ENCODE measurements at places on chromosomes 2 and 18.

DNA sequence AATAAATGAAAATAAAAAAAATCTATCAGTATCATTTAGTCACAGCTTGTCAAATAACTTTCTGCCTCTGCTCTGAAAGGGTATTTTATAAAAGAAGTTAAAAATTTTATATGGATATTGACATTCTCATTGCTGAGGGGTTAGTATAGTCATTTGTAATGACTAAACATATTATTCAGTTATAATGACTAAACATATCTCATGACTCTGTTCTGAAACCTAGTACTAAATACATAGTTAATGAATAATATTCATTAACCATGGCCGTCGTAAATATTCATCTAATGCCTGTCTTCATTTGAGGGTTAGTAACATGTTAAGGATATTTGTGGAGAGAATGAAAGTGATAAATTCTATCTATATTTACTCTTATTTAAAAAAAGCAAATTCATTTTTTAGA, 69.1 kb upstream of the MAP4K3 start:
- no peak for DNase-seq

- no peak for DNase-seq
Measured at GRCh38 chr18:64850791-64851190, 701.9 kb upstream of the LINC00305 start.

DNA sequence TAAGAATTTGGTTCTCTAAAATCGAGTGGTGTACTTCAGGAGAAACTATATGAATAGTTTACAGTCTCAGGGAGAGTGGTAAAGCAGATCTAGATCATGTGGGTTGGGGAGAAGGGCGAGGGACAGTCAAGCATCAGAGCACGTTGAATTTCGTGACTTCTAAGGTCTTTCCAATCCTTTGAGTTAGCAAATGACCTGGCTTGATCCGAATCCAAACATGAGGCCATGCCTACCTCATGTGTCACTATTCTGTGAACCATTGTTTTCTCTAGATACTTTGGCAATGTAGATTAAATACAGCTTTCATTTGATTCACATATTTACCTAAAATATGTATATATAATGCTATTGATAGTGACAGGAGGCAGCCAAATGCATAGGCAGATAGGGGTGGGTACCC, 674.9 kb downstream of the NYAP2 start:
- DNase-seq: no peak

GRCh38 chr2:13916066-13916465, 716.5 kb upstream of the LRATD1 start:
- DNase-seq: no peak

GRCh38 chr2:212146416-212146815, 392.2 kb downstream of the ERBB4 start:
- DNase-seq: no peak

- DNase-seq: no peak
Measured at GRCh38 chr18:49001587-49001986, 50.8 kb upstream of the SMAD7 start.

DNA sequence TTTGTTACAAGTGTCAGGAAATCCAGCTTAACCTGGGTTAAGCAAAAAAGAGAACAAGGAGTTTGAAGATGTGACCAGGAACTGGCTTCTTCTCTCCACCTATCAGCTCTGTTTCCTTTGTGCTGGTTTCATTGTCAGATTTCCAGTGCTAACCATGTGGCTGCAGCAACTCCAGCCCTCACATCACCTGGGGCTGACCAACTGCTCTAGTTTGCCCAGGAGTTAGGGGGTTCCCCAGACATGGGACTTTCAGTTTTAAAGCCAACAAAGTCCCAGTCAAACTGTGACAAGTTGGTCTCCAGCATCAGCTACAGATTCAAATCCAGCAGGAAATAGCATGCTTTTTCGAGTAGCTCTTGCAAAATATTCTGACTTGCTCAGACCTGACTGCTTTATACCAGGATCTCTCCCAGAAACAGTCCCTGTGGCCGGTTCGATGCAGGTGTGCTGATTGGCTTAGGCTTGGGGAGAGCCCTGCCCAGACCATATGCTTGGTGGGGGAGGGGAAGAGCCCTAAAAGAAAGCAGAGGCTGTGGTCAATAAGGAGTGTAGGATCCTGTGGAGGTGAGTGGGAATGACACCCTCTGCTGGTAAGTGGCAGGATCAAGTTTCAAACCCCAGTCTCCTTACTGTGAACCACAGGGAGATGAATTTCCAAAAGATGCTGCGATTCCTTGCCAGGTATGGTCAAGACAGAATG, 49.5 kb downstream of the KCNE4 start:
- no peak for DNase-seq

GRCh38 chr2:73264783-73265182, 19.5 kb downstream of the FBXO41 start:
- no peak for DNase-seq

DNA sequence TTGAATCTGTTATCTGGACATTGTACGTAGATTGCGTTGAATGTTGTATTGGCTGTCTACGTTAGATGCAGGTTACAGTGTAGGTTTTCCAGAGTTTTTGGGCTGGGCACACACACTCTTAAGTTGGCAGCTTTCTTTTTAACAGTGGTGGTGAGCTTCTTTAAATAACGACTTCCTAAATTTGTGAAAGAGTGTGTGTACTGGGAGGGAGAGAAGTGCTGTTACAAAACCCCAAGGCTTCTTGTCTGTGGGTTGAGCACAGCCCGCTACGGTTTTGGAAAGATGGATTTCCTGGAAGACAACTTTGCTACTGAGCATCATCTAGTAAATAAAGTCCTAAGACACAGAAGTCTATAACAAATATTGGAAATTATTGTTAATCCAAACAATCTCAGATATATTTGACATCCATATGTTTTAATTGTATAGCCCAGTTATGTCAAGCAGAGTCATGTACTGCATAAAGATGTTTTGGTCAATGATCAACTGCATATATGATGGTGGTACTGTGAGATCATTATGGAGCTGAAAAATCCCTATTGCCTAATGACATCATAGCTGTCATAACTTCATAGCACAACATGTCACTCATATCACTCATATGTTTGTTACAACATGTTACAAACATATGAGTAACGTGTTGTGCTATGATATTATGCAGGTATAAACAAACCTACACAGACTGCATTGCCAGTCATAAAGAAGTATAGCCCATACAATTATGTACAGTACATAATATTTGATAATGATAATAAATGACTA, 7.9 kb upstream of the THUMPD2 start:
- DNase-seq: no peak

DNA sequence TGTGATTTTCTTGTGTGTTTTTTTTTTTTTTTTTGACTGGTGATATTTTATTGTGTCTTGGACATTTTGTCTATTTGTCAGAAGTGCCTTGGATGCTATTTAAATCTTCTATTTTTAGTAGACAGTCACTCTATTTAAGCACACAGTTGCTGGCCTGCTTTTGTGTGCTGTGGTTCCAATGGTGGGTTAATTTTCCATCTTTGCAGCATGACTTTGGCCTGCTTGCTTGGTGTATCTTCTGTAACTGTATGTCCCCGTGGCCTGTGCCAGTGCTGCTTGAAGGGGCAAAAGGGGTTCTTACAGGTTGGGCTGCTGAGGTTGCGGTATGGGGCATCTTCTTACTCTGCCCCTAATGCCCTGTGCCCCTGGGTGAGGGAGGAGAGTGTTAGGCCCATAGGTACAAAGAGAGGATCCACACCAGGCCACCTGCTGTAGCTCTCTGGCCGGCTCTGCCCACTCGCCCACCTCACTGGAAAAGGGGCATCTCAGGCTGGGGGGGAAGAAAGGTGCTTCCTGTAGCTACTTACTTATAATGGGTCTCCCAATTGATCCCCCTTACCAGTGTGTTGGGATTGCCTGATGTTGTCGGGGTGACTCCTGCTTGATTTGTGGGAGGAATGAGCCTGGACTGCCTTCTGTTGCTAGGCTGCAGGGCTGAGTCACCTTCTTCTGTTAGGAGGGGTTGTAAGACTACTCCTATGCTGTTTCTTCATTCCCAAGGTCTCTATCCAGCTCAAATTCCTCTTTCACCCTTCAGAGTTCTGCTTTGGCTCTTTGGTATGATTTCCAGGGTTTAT, 490.0 kb upstream of the HS6ST1 start:
- DNase-seq: no peak

DNA sequence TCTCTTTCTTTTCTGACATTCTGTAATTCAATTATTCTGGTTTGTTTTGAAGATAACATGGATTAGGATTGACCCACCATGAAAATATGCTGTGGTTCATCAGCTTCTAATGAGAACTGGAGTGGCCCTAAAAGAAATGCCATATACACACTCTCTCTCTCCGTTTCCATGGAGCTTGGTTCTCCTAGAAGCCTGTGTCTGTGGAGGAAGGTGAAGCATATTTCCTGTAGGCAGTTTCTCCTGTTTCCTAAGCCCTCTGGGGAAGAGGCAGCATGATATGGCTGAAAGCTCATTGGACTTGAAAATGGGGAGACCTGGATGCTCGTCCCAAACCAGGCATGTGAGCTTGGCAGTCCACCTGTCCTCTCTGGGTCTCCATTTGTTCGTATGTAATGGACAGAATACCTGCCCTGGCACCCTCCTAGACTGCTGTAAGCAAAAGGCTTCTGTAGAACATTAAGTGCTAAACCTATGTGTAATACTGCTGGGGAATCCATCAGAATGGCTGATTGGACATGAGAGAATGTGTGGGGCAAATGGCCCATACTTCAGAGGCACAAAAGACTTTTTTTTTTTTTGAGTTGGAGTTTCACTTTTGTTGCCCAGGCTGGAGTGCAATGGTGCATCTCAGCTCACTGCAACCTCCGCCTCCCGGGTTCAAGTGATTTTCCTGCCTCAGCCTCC, 75.3 kb upstream of the PPP1CB start:
- DNase-seq: no peak

GRCh38 chr2:95323347-95324155, 26.4 kb downstream of the KCNIP3 start:
- no peak for DNase-seq

DNA sequence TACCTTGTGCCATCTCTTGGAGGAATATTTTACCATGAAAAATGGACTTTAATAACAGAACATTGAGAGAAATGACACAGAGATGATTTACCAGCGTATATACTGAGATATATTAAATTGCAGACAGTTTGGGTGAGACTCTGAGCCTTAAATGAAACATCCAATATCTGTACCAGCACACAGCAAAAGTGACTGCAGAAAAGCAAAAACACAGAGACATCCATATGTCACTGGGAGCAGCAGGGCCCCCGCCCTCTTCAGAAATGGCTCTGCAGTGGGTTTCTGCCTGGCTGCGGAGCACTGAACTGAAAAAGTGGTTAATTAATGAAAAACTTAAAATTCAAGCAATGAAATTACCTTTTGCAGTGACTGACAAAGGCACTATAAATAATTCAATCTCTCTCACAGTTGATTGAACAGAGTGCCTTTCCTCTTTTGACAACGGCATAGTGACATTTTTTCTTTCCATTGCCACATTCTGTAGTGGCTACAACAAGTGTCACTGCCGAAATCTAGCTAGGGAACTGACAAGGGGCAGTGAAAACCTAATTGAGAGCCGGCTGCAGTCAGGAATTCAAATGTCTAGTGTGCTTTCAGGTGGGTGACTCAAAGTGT, 353.4 kb downstream of the ALK start:
- DNase-seq: no peak

DNA sequence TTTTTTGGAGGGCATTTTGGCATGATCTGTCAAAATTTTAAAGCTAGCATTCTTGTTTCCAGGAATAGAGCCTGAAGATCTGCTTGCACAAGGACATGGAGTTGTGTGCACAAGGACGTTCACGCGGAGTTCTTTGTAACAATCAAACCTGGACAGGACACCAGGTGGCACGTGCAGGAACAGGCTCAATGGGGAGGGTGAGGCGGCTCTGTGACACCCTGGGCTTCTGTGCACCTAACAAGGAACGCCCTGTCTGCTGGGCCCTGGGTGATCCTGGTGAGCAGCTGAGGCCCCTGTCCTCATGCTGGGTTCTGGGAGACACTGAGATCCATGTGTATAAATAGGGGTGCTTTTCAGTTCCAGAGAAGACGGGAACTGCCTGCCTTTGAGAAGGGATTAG, 93.1 kb upstream of the PXDN start:
- no peak for DNase-seq

DNA sequence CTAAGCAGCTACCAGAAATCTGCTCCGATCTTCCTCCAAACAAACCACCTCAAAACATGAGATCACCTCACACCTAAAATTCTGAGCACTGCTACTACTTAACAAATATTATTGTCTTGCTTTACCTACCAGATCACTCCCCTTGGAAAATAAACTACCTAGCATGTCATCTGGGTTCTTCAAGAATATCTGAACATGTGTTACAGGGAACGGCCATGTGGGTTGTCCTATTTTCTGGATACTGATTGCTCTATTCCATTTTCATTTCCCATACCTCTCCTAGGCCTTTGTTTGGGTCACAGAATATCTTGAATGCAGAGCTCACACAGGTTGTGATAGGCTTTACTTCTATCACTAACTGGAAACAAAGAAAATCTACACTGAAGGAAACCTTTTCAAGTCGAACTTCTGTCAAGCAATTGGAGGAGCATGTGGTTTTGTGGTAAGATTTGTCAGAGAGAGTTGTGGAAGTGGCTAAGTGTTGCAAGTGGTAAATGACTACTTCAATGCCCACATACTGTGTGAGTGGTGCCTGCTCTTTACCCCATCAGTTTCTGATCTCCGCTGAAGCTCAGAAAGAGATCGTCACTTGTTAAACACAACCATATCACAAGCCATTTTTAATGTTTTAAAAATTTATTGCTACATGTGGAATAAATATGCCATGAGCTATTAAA, 739.1 kb upstream of the ZEB2 start:
- DNase-seq: no peak
